Stimulated activated CD4-positive, alpha-beta T cell treated with anti-CD3 and anti-CD28 coated beads, Interleukin-4, amount 100 ng/mL, for 48 hours (primary cell): ENCODE measurements at places on chromosomes 2 and 18.

DNA sequence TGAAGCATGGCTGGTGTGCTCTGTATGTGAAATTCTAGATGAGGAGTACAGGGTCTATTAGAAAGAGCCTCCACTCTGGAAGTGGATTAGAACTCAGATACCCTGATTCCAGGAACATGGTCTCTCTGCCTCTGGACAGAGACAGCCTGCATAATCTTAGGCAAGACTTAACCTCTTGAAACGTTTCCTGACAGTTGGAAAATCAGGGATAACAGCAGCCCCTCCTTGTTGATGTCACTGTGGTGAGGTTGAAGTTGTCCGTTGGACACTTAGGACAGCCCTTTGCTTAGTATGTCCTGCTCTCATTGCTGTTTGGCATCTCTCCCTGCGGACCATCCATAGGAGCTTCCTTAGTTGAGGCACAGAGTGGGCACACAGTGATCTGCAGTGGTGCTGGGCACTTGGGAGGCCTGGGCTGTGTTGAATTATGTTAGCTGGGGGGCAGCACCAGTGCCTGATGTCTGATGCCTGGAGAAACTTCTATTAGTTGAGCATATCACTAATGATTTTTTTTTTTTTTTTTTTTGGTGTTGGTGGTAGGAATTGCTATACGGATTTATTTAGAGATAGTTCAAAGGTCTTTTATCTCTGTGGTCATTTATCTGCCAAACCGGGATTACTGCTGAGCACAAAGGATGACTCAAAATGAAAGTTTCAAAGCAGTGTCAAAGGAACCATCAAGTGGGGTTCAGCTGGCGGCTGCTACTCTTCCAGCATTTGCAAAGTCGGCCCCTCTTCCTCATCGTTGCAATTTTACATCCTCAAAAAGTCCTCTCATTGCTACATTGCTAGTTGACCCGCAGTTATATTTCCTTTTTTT is 28.8 kb downstream of the SETBP1 start:
- no peak for DNase-seq

DNA sequence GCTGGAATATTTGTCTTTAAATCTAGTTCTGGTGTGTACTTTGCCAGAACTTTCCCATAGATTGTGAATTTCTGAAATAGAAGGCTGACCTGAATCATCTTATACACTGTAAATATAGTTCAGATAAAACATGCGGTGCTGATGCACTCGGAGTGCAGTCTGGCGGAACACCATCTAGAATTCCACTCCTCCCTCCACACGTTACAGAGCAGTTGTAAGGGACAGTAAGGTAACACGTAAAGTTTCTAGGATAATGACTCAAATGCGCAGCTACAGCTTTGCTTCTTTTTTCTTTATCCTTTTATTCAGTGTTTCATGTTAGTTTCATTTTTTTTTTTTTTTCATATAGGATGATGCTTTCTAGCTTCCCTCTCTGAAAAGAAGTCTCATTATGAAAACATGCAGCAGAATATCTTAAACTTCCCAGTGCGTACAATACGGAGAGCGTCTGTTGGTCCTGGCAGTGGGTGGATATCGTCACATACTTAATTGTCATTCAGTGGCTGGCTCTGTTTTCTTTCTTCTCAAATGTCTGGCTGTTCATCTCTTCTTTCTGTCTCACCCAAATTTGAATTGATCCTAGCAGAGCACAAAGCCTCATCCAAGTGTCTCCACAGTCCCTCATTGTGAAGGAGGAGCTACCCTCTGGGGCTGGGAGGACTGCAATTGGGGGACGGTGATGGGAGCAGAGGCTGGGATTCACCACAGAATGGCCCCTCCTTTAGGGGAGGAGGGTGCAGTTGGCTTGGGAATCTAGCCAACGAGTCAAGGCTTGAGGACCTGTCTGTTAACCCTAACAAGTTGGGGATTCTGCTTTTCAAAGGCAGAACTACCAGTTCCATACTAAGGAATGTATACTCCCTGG is 138.8 kb downstream of the MYT1L start:
- no peak for DNase-seq

DNA sequence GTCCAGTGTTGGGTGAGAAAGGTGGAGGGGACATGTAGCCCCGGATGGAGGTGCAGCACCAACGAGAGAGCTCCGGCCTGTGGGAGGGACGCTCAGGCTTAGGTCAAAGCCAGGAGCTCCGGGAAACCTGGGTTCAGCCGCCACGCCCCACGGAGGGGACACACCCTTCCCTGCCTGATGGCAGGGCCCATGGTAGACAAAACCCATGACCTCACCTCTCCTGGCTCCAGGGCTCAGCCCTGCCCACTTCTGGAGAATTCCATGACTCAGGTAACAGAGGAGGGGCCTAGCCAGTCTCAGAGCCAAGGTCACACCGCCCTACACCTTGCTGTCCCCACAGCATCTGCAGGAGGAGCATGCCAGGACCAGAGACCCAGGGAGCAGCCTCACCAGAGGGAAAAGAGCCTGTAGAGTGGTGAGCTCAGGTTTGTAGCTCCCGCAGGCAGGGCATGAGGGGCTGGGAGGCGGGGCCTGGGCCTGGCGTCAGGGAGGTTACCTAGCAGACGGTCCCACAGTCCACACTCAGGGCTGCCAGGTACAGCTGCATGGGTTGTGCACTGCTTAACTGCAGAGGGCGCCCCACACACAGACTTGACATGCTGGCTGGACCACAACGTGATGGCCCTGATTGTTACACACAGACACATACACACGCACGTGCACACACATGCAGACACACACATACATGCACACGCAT is 70.8 kb upstream of the SMAD7 start:
- peak; percentile 63 for DNase-seq

GRCh38 chr2:221134718-221135117 is 437.4 kb downstream of the EPHA4 start:
- no peak for DNase-seq

- DNase-seq: no peak
These were observed 89.2 kb downstream of the DOCK10 start for GRCh38 chr2:224952936-224953657.
